ENCODE measurements at places on chromosomes 6 and 20. TPM values are rescaled to one million over a fixed set of nuclear protein-coding genes. Genes with fewer than 3 reads are reported as not detected.

The HDGFL1 gene
- not detected for total RNA-seq

The COL21A1 gene
- total RNA-seq: 1.4 TPM

The SLC22A2 gene
- 0.86 TPM for total RNA-seq

The SSTR4 gene
- not detected for total RNA-seq

The STMND1 gene
- not detected for total RNA-seq

The PERP gene
- 28.9 TPM for total RNA-seq

The CALHM6 gene
- 0.68 TPM for total RNA-seq

The GPLD1 gene
- 7.5 TPM for total RNA-seq

The DLL1 gene
- total RNA-seq: 2.7 TPM

The VWA7 gene
- total RNA-seq: 2.5 TPM

The CTAGE9 gene
- not detected for total RNA-seq

The SAMD3 gene
- 0.26 TPM for total RNA-seq

The GSTA3 gene
- not detected for total RNA-seq

The OGFRL1 gene
- total RNA-seq: 2.8 TPM

The MUC22 gene
- total RNA-seq: not detected

The PLCB4 gene
- total RNA-seq: 10.1 TPM

The RBBP8NL gene
- 0.28 TPM for total RNA-seq

The OR2H1 gene
- not detected for total RNA-seq

The ARMC12 gene
- 1.5 TPM for total RNA-seq

The AIF1 gene
- total RNA-seq: 3.2 TPM

The RIPPLY2 gene
- 0.90 TPM for total RNA-seq

The IMPG1 gene
- not detected for total RNA-seq

The ZC3H12D gene
- total RNA-seq: 0.15 TPM

The MTFR2 gene
- total RNA-seq: 11.8 TPM

The TXLNB gene
- total RNA-seq: not detected

The BPIFA1 gene
- not detected for total RNA-seq

The PSMA7 gene
- total RNA-seq: 337 TPM

The KIF6 gene
- total RNA-seq: 0.88 TPM

The PRKN gene
- total RNA-seq: 2.0 TPM

The RHAG gene
- not detected for total RNA-seq

The DEFB124 gene
- not detected for total RNA-seq

The SIRT5 gene
- total RNA-seq: 14.6 TPM

The KIF25 gene
- total RNA-seq: 0.59 TPM

The METTL24 gene
- total RNA-seq: 0.61 TPM

The ZBP1 gene
- not detected for total RNA-seq

The C4A gene
- total RNA-seq: 4.3 TPM

The LY6G6D gene
- not detected for total RNA-seq

The MCUR1 gene
- 32.0 TPM for total RNA-seq

The ANKEF1 gene
- 9.7 TPM for total RNA-seq

The MYLK4 gene
- total RNA-seq: 0.28 TPM

The GPX5 gene
- total RNA-seq: not detected

The RIN2 gene
- 1.0 TPM for total RNA-seq

The DYNLT1 gene
- 105 TPM for total RNA-seq

The SDCBP2 gene
- total RNA-seq: 1.9 TPM

The BCAS1 gene
- 0.37 TPM for total RNA-seq

The RSPH9 gene
- total RNA-seq: 0.50 TPM
